Placental epithelial cell (primary cell): ENCODE measurements at places on chromosomes 16 and 17. TPM values are rescaled to one million over a fixed set of nuclear protein-coding genes. Genes with fewer than 3 reads are reported as not detected.

Gene CAMKK1
- 2.4 and 5.6 TPM in 2 replicates for total RNA-seq

Gene UBALD2
- total RNA-seq: 2.7 and 4.9 TPM in 2 replicates

Gene DNASE1L2
- 0.22 and 2.0 TPM in 2 replicates for total RNA-seq

Gene SULT1A2
- 0.11 TPM in 1 of 2 replicates, not detected in the other for total RNA-seq

Gene CCDC78
- total RNA-seq: 2.3 and 5.5 TPM in 2 replicates

Gene NEURL4
- 18.9 and 25.1 TPM in 2 replicates for total RNA-seq

Gene ALOX12B
- not detected in 2 replicates for total RNA-seq

Gene HBA1
- not detected in 2 replicates for total RNA-seq

Gene PDILT
- not detected in 2 replicates for total RNA-seq

Gene ARL6IP1
- 103 and 224 TPM in 2 replicates for total RNA-seq

Gene TCF25
- 254 and 342 TPM in 2 replicates for total RNA-seq

Gene GINS2
- 4.7 and 5.9 TPM in 2 replicates for total RNA-seq

Gene CYB561
- 45.1 and 48.6 TPM in 2 replicates for total RNA-seq

Gene P2RX1
- total RNA-seq: not detected in 2 replicates

Gene USB1
- 15.7 and 29.2 TPM in 2 replicates for total RNA-seq
